ENCODE measurements at places on chromosomes 1 and 21. TPM values are rescaled to one million over a fixed set of nuclear protein-coding genes. Genes with fewer than 3 reads are reported as not detected.

The INSRR gene
- total RNA-seq, result not detected

The CHAF1B gene
- total RNA-seq, result 0.81 TPM

The TRIM67 gene
- 0.04 TPM for total RNA-seq

The COL11A1 gene
- total RNA-seq, result not detected

The SLC22A15 gene
- total RNA-seq, result 6.5 TPM

The PLEKHN1 gene
- total RNA-seq, result not detected

The SPATA17 gene
- total RNA-seq, result 0.19 TPM

The NOC2L gene
- total RNA-seq, result 43.1 TPM

The ZNF593OS gene
- not detected for total RNA-seq

All from gastroesophageal sphincter (tissue), 4 donors.